ENCODE measurements at places on chromosomes 16 and 17. TPM values are rescaled to one million over a fixed set of nuclear protein-coding genes. Genes with fewer than 3 reads are reported as not detected.

DNA sequence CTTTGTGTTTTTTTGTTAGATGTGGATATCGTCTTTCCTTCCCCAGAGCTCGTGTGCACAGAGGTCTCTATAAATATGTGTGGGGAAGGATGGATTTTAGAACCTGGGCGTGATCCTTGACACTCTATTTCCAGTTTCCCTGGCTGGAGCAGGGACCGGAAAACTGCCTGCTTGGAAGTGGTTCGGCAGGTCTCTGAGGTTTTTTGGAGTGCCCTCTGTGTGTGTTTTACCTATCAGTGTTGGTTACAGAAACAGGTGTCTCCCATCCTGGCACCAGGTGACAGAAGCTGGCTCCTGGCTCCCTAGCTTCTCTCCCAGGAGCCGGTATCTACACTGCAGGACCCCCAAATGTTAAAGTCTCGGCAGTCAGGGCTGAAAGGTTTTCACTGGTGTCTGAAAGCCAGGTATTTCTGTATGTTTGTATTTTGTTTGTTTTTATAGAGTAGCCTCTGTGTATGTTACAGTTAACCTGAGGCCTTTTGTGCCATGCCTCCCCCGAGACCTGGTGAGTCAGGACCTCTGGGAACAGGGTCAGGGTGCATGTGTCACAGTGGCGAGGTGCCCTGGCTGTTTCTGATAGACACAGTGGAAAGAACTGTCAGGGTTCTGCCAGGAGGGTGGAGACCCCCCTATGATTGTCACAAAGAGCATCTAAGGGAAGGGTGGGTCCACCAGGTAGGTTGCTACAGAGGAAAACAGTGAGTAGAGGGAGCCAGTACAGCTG, 31.3 kb downstream of the ZC3H18 start:
- DNase-seq: no peak

DNA sequence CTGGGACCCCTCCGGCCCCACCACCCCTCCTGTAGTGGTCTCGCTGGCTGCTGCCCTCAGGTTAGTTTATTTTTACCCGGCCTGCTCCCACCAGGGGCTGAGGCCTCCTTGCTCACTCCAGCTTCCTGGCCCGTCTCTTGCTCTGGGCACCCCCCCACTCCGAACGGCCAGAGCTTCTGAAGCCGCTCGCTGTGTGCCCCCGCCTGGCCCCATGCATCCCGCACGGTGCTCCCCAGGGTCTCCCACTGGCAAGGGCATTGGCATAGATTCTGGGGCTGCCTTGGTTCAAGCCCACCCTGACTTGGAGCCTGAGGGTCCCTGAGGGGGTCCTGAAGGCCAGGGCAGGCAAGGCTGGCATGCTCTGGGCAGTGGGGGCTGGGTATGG, 186.4 kb downstream of the SEC14L1 start:
- no peak for DNase-seq

GRCh38 chr16:13543850-13544249, 376.1 kb upstream of the ERCC4 start:
- DNase-seq: no peak

GRCh38 chr17:1362964-1363363, 37.1 kb downstream of the YWHAE start:
- DNase-seq: no peak

DNA sequence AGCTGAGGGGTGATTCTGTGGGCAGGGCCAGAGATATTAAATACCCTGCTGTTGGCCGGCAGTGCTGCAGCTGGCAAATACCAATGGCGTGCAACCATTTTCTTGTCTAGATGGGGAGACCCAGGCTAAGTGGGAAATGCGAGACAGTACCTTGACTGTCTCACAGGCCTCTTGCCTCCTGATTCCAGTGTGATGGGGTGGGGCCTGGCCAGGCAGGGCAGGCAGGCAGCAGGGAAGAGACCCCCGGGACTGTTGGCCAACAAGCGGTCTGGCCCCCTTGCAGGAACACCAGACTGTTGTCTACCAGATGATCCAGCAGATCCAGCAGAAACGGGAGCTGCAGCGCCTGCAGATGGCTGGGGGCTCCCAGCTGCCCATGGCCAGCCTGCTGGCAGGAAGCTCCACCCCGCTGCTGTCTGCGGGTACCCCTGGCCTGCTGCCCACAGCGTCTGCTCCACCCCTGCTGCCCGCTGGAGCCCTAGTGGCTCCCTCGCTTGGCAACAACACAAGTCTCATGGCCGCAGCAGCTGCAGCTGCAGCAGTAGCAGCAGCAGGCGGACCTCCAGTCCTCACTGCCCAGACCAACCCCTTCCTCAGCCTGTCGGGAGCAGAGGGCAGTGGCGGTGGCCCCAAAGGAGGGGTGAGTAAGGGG, 5.7 kb upstream of the CISD3 start:
- peak; percentile 15 for DNase-seq

- peak; percentile 55 for DNase-seq
These were observed 68.1 kb upstream of the TMEM132E start for GRCh38 chr17:34511265-34511664.

- peak; percentile 89 for DNase-seq
These were observed 34.5 kb downstream of the YWHAE start for GRCh38 chr17:1365445-1366039.

DNA sequence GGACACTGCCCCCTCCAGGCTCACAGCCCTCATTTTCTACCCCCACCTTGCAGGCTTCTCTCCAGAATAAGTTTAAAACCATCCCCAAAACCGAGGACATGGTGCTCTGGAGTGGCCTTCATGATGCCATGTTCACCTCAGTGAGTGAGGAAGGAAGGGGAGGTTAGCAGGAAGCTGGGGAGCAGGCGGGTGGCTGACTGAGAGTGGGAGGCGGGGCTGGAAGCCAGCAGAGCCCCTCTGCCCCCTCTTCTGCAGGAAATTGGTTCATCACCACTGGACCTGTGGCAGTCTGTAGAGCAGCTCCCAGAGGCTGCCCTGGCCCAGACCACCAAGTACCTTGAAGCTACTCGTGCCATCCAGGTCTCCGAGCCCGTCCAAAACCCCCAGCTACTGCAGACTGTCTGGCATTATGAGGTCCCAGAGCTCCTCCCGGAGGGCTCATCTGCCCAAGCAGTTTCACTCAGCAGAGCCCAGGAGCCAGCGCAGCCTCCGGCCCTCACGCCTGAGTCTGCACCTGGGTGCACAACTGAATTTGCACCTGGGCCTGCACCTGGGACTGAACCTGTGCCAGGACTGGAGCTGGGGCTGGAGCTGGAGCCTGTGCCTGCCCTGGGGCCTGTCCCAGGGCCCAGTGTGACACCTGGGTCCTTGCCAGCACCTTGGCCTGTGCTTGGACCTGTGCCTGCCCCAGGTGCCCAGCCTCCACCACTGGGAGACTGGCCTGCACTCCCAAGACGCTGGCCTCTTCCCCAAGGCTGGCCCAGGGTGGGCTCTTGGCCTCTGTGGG, 19.0 kb downstream of the C16orf96 start:
- DNase-seq: no peak

GRCh38 chr16:9033125-9033830, 58.2 kb upstream of the HAPSTR1 start:
- peak; percentile 66 for DNase-seq

DNA sequence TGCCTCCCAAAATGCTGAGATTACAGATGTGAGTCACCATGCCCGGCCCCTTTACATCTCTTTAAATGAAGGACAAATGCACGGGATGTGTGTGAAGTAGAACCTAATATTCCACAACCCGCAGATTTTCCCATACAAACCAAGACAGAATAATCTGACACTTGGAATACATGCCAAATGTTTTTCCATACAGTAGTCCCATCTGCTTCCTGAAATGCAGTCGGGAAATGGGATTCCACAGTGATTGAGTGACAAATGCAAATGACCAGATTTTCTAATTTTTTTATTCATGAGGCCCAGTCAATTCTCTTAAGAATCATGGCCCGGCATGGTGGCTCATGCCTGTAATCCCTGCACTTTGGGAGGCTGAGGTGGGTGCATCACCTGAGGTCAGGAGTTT, 6.8 kb upstream of the ZNF200 start:
- no peak for DNase-seq

GRCh38 chr17:19365833-19366636, 3.5 kb upstream of the B9D1 start:
- no peak for DNase-seq

GRCh38 chr16:1915732-1916639, 2.2 kb downstream of the HS3ST6 start:
- DNase-seq: no peak

- DNase-seq: no peak
These were observed 7.7 kb upstream of the KCNH6 start for GRCh38 chr17:63515426-63515825.

- peak; percentile 69 for DNase-seq
These were observed 24.5 kb downstream of the FCSK start for GRCh38 chr16:70478912-70479341.

GRCh38 chr16:27634779-27635178, 84.8 kb downstream of the KATNIP start:
- no peak for DNase-seq

GNAO1 gene
- total RNA-seq: not detected

KRT23 gene
- not detected for total RNA-seq

KCNG4 gene
- total RNA-seq: not detected

CCL4 gene
- not detected for total RNA-seq

KRTAP16-1 gene
- total RNA-seq: not detected

HAS3 gene
- 2.6 TPM for total RNA-seq

GJC1 gene
- total RNA-seq: 71.0 TPM

AXIN2 gene
- total RNA-seq: 8.6 TPM

Measured in G401 (cell line).